ENCODE measurements at places on chromosomes 16 and 17.

GRCh38 chr16:30914830-30915229 is 8.5 kb upstream of the FBXL19 start:
- DNase-seq, result no peak

DNA sequence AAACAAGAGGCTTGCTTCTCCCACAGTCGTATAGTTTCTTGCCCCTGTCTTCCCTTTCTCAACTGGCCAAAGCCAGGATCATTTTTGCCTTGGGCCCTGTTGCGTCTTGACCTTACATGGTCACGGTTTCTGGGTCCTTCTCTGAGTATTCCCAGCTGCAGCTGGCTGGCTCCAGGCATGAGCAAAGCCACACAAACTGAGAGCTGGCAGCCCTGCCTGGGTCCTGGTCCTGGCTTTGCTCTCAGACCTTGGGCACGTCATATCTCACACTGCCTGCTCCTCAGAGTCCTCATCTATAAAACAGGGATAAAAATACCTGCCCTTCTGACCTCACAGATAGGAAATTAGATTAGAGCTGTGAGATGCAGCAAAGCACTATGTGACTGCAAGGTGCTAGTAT is 277.6 kb downstream of the CBLN1 start:
- no peak for DNase-seq

GRCh38 chr16:87855852-87856715 is 13.2 kb downstream of the SLC7A5 start:
- no peak for DNase-seq

DNA sequence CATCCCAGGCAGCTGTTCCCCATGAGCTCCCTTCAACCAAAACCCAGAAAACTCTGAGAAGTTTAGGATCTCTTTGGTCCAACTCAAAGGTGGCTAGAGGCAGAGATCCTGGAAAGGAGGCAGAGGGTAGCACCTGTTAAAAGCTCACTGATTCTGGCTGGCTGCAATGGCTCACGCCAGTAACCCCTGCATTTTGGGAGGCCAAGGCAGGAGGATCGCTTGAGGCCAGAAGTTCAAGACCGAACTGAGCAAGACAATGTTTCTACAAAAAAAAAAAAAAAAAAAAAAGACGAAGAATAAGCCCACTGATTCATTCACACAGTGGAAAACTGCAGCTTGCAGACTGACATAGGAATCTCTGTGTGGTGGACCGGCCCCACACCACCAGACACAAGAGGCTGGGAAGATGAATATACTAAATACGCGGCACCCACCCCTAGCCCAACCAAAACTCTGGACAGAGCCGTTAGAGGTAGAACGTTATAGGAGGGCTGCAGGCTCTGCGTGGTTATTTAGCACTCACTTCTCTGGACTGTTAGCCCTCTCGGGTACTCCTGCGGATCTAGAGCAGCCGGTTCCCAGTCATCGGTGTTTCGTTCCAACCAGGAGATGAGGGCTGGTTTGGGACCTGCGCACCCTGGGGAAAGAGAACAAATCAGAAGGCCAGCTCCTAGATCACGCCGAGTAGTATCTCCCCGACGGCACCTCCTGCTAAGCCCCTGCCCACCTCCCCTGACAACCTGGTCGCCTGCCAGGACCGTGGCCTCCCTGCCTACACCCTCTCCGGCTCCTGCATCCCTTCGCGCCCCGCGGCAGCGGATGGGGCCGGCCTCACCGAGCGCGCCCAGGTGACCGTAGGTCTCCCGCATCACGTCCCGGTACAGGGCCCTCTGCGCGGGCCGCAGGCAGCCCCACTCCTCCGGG is 925 bp downstream of the ZNF689 start:
- no peak for DNase-seq

GRCh38 chr17:80650751-80651518 is 106.3 kb downstream of the RPTOR start:
- no peak for DNase-seq

DNA sequence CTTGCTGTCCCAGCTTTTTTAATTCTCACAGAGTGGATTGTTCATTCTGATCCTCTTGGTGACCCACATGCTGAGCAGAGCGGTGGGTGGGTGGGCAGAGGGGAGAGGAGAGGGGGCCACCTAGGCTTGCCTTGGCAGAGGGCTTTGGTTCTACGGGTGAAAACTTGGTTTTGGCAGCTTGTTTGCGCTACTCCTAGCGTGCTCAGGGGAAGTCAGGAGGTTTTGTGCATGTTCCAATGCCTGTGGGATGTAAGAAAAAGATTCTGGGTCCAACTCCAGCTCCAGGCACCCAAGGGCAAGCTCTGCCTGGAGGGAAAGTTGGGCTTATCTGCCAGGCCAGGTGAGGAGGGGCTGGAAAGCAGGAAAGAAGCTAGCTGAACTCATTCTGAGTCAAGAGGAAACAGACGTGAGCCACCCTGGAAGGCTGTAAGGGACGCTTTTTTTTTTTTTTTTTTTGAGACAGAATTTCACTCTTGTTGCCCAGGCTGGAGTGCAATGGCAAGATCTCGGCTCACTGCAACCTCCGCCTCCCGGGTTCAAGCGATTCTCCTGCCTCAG is 169.1 kb downstream of the WSCD1 start:
- no peak for DNase-seq

DNA sequence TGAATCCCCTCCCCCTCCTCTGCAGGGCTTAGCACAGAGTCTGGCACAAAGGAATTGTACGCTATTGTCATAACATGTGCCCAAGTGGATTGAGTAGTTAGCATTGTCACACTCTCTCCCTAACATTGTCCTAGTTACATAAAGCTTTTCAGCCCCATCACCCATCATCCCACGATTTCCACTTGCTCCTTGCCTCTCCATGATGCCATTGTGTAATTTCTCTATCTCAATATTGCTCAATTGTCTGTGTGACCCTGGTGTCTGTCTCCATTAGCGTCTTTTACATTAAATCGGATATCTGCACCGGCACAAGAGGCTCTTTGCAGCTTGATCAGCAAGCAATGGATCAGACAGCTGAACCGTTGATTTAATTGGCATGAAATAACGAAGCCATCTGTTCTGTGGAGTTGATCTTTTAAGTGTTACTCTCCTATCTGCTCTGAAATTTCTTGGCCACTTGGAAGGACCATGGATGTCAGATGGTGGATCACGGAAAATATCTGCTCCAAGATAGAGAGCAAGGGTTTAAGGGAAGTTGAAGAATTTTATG is 77.0 kb upstream of the HS3ST4 start:
- no peak for DNase-seq

- no peak for DNase-seq
Measured at GRCh38 chr17:39393736-39394135, 7.7 kb downstream of the FBXL20 start.

- no peak for DNase-seq
Measured at GRCh38 chr16:81198635-81199034, 39.9 kb upstream of the BCO1 start.

GRCh38 chr16:3149630-3150345 is 15.0 kb downstream of the ZNF213 start:
- no peak for DNase-seq

DNA sequence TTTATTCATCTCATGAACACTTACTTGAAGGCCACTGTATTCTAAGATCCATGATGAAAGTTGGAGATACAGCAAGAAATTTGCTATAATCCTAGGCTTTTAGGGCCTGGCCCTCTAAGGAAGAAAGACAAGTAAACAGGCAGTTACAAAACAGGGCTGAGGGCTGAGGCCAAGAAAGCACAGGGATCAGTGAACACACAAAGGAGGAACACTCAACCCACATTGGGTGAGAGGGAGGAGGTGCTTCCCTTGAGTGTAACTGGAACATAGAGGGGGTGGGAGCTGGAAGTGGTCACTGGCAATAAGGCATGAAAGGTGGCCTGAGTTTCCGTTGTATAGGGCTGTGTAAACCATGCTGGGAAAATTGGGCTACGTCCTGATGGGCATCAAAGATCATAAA is 112.2 kb downstream of the ZNF18 start:
- DNase-seq, result no peak

GRCh38 chr17:74387365-74388218 is 20.3 kb downstream of the GPR142 start:
- no peak for DNase-seq
